ENCODE measurements at places on chromosomes 7 and 10.

DNA sequence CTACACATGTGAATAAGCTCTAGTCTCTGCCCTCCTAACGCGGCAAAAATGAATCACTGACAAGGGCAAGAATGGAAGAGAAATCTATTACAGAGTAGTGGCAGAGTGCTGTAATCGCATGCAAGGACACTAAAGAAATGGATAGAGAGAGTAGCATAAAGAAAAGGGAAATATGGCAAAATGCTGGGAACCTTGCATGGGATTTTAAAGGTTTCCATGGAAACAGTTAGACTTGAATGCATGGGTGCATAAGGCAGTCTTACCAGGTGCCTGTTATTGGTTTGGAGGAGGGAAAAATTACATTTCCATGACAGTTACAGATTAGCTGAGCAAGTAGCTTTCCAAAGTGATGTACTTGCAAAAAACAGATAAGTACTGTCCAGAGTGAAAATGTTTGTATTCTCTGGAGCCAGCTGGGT lies 233.4 kb downstream of the PTN start:
- DNase-seq = peak; percentile 62

DNA sequence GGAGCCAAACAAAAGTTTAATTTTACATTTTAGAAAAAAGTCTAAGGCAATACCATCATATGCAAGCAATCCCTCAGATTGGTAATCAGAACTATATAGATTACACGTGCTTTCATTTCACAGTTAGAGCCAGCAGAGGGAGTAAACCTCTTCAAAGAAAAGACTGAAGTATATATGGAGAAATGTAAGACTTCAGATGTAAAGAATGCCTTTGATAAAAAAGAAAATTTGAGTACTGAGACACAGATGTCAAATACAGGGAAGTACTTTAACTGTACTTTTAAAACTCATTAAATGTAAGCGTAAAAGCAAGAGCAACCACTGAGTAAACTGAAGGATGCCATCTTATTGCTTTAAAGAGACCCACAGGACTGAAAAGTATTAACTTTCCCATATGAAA lies 101.4 kb upstream of the FAM133B start:
- peak; percentile 61 for DNase-seq

GRCh38 chr10:68135362-68135761 lies 26.1 kb downstream of the MYPN start:
- peak; percentile 50 for DNase-seq

DNA sequence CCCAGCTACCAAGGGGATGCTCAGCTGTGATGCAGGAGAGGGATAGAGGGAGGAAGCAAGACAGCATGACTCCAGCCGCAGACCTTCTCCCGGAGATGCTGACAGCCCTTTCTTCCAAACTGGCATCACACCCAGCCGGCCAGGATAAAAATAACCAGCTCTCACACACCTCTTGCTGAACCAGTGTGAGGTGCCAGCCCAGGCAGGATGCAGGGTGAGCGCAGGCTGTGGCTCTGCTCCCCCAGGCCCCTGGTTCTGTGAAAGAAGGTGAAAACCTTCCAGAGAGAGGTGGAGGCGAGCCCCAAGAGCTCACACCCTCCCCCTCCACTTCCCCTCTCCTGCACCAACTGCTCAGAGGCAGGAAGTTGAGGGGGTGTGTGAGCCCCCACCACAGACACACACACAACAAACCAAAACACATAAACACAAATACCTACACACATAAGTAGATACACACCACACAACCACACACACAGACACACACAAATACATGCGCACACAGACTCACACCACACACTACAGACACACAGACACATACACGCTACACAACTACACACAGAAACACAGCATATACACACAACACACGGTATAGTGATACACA lies 4.0 kb downstream of the GPR15LG start:
- no peak for DNase-seq

- DNase-seq = no peak
Measured at GRCh38 chr7:40644454-40645188, 509.8 kb downstream of the SUGCT start.

- no peak for DNase-seq
Measured at GRCh38 chr10:14584661-14585060, 190.0 kb downstream of the FAM107B start.

DNA sequence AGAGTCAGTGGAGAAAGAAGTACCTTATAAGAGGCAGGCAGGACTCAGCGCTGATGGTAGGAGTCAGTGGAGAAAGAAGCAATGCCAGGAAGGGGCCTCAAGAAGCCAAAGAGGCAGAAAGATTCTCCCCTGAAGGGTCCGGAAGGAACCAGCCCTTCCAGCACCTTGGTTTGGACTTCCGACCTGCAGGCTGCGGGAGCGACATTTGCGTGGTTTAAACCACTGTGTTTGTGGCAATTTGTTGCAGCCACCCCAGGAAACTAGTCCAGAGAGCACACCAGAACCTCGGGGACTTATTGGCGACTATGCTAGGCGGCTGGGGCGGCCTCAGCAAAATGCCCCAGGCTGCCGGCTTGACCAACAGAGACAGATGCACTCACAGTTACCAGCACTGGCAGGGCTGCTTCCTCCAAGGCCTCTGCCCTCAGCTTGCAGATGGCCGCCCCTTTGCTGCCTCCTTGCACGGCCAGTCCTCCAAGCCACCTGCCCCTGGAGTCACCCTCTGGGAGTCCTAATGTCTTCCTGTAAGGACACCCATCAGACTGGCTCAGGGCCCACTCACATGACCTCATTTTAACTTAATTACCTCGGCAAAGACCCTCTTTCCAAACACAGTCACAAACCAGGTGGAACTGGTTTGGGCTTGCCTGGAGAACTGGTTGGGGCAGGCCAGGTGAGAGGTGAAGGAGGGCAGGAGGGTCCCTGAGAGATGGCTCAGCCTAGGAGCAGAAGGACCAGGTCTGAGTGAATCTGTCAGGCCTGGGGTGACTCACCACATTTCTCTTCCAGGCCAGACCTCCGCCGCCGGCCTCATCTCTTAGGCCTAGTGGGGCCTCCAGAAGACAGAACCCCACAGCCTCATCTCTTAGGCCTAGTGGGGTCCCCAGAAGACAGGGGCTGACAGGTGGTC lies 26.1 kb downstream of the CALML3 start:
- DNase-seq = no peak

DNA sequence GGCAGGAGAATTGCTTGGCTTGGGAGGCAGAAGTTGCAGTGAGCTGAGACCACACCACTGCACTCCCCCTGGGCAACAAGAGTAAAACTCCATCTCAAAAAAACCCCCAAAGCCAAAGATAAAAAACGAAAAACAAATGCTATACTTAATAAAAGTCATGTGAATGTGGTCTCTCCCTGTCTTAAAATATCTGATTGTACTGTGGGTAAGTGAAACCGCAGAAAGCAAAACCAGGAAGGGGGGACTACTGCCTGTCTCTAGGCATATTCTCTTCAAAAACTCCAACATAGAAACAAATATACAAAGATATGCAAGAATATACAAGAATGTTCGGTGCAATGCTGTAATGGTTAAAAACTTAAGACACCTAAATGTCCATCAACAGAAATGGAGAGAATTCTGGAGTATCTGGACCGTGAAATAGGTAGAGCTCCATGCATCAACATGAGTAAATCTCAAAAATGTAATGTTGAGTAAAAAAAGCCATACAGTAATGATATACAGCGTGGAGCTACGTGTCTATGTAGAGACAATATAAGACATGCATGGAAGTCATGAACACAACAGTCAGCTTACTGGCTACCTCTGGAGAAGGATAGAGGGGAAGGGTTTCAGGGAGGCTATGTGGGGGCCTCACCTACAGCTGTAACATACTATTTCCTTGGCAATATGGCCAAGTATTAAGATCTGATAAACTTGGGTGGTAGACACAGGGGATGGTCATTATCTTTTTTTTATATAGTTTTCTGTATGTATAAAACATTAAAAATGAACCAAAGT lies 2.1 kb downstream of the ZNF394 start:
- DNase-seq = no peak

GRCh38 chr10:70498970-70499835 lies 20.6 kb downstream of the PALD1 start:
- no peak for DNase-seq

Data from HCEC 1CT (cell line).